ENCODE measurements at places on chromosomes 1 and 21.

GRCh38 chr1:6137758-6138157 lies 42.4 kb downstream of the CHD5 start:
- DNase-seq: no peak

GRCh38 chr1:244836135-244836521 lies 670 bp downstream of the COX20 start:
- DNase-seq: peak; percentile 37

DNA sequence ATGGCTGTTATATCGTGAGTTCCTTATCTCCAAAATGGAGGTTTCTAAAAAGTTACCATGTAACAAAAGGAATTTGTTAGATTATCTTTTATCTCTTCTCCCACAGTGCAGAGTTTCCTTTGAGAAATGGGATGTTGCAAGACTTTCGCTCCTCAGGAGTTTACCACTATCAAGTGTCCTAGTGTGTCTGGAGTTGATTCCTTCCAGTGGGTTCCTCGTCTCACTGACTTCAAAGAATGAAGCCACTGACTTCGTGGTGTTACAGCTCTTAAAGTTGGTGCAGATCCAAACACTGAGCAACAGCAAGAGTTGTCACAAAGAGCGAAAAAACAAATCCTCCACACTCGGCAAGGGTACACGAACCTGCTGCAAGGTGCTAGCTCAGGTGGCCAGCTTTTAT lies 37.0 kb downstream of the SPAG17 start:
- DNase-seq: peak; percentile 63

DNA sequence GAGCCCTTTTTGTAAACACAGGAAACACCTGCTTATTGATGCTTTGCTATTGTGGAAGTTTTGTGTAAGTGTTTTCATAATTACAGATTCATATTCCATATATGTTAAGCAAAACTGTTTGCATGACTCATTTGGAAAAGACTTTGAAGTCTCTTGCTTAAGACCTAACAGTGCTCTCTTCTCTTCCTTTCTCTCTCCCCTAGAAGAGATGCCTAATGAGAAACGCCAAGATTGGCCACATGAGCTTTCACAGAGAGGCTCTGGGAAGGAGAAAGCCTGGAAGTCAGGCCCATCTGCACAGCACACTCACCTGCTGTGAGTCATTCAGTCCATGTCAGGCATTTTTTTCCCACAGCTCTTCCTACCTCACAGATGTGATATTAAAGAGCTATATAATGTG lies 101.6 kb upstream of the PALMD start:
- DNase-seq: no peak

- DNase-seq: no peak
Measured at GRCh38 chr1:198423673-198424072, 116.8 kb downstream of the ATP6V1G3 start.

DNA sequence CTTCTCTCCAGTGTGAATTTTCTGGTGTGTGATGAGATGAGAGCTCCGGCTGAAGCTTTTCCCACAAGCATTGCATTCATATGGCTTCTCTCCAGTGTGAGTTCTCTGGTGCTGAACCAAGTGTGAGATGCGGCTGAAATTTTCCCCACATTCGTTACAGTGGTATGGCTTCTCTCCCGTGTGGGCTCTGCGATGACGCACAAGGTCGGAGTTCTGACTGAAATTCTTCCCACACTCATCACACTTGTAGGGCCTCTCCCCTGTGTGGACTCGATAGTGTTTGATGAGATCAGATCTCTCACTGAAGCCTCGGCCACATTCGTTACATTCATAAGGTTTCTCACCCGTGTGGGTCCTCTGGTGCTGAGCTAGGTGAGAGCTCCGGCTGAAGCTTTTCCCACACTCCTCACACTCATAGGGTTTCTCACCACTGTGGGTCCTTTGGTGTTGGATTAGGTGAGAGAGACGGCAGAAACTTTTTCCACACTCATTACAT lies 7.4 kb downstream of the ZNF436 start:
- DNase-seq: no peak

GRCh38 chr1:54480525-54480848 lies 67.5 kb upstream of the ACOT11 start:
- DNase-seq: peak; percentile 61

- no peak for DNase-seq
Measured at GRCh38 chr1:233246965-233247364, 48.6 kb downstream of the PCNX2 start.

GRCh38 chr21:44475266-44475845 lies 20.0 kb downstream of the LRRC3 start:
- no peak for DNase-seq

DNA sequence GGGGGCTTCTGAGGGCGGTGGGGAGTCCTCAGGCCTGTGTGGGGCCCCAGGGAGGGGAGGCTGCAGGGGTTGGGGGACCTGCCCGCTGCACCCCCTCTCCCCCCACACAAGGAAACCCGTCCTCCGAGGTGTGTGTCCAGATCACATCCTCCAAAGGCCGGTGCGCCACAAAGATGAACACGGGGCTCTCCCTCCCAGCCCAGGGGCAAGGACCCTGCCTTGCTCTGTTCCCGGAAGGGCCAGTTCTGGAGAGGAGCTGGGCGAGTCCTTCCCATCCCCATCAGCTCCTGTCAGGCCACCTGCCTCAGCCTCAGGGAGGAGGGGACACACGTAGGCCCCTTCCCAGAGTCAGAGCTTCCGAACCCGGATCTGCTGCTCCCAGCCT lies 2.5 kb upstream of the TTLL10 start:
- DNase-seq: no peak

- DNase-seq: no peak
Measured at GRCh38 chr1:43123031-43123430, 49.1 kb downstream of the EBNA1BP2 start.

GRCh38 chr1:20981915-20982314 lies 194.8 kb downstream of the EIF4G3 start:
- DNase-seq: no peak

DNA sequence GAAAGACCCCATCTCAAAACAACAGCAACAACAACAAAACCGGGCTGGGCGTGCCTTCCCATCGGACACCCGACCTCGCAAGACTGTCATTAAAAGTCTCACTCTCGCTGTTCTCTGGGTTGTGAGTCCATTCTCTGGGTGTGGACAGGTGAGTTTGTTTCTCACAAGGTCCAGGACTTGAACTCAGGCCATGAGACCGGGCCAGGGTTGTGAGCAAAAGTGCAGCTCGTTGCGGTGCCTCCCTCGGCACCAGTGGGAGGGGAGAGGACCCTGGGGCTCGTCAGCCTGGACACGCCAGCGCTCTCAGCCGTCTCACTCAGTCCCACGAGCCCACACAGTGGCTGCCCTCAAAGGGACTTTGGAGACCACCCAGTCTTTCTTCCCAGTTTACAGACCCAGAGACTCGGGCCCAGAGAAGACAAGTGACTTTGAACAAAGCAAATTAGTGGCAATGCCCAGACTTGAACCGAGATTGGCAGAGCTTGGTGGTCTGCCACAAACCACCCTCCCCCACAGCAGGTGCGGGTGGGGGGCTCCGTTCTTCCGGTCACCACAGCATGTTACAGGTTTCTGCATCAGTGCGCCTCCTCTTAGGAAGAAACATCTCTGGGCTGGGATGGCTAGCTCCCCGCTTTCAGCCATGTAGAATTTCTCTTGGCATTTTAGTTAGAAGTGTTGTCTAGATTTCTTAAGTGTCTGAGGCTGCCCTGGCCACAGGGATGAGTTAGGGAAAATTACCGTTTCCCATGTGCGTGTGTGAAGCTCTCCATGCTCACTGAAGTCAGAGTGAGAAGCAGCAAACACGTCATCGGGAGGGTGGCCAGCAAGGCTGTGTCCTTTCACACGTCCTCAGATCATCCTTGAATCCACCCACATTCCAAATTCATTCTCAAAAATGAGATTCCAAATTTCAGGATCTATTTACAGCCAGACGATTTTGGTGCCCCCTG lies 28.3 kb downstream of the LRRC3 start:
- no peak for DNase-seq

- no peak for DNase-seq
Measured at GRCh38 chr1:18516473-18516872, 35.7 kb downstream of the KLHDC7A start.

GRCh38 chr21:25370311-25370744 lies 237.0 kb downstream of the MRPL39 start:
- DNase-seq: no peak

- no peak for DNase-seq
Measured at GRCh38 chr1:2516124-2516523, 10.3 kb downstream of the PANK4 start.

- no peak for DNase-seq
Measured at GRCh38 chr1:2501041-2501819, 25.1 kb downstream of the PLCH2 start.

GRCh38 chr1:119742202-119742601 lies 26.5 kb downstream of the HMGCS2 start:
- no peak for DNase-seq

DNA sequence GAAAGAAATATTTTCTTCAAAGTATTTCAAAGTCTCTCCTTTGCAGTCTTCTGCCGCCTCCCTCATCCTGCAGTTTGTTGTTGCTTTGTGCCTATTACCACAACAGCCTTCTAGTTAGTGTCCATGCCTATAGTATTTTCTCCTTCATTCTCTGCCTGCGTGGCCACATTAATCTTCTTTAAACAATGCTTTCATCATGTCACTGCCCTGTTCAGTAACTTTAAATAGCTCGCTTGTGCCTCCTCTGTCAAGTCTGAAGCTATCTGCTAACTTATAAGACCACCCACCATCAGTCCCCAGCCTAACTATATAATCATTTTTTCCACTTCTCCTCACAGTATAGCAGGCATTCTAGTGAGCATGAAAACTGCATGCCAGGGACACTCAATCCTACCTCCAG lies 290.3 kb downstream of the PDE4B start:
- DNase-seq: no peak

DNA sequence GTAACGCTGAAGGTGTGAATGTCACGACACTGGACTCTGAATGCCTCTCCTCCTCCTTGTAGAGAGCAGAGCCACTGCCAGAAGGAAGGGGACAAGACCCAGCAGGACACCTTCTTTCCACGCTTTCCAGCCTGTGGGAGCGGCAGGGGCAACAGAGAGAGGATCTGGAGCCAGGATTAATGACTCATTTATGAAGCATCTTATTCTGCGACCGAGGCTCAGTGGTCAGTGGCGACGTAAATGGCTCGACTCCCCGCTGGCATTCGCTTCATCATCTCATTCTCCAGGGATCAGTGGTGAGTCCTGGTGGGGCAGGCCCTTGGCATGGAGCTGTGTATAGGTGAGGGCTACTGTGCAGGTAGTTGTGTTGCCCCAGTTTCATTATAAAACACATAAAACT lies 4.6 kb downstream of the SLC37A1 start:
- DNase-seq: no peak

DNA sequence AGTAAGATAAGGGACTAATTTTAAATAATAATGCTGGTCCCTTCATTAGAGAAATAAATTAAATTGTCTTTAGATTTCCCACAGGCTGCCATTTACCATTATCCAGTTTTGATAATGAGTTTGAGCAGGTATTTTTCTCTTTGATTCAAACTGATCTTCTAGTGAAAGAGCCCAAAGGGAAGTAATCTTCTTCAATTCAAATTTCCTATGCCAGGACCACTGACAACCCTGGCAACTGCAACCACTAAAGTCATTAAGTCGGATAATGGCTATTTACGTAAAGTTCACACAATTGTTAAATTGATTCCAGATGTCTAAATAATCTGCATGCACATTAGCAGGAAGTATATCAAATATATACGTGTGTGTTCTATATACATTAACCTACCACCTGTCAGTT lies 399.3 kb downstream of the PTPRC start:
- DNase-seq: no peak

DNA sequence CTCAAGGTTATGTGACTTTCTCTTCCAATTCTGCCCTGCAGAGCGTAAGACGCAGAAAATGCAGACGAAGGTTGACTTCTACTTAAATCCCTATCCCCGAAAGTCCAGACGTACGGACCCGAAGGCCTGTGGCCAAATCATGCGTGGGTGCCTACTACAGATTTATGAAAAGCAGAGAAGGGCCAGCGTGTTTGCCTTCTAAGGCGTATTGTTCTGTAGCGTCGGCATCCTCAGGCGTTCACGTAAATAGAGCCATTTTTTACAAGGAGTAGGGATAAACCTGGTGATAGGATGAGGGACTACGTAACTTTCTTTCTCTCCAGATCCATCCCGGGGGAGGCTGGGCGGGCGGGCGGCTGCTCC lies 222 bp upstream of the GIPC2 start:
- DNase-seq: peak; percentile 33

- DNase-seq: no peak
Measured at GRCh38 chr1:24639094-24639493, 4.0 kb upstream of the SRRM1 start.

GRCh38 chr1:167705250-167705649 lies 16.5 kb upstream of the MPZL1 start:
- no peak for DNase-seq

- no peak for DNase-seq
Measured at GRCh38 chr1:246364415-246364941, 142.6 kb downstream of the SMYD3 start.

GRCh38 chr1:1100296-1100695 lies 15.6 kb downstream of the C1orf159 start:
- peak; percentile 8 for DNase-seq

DNA sequence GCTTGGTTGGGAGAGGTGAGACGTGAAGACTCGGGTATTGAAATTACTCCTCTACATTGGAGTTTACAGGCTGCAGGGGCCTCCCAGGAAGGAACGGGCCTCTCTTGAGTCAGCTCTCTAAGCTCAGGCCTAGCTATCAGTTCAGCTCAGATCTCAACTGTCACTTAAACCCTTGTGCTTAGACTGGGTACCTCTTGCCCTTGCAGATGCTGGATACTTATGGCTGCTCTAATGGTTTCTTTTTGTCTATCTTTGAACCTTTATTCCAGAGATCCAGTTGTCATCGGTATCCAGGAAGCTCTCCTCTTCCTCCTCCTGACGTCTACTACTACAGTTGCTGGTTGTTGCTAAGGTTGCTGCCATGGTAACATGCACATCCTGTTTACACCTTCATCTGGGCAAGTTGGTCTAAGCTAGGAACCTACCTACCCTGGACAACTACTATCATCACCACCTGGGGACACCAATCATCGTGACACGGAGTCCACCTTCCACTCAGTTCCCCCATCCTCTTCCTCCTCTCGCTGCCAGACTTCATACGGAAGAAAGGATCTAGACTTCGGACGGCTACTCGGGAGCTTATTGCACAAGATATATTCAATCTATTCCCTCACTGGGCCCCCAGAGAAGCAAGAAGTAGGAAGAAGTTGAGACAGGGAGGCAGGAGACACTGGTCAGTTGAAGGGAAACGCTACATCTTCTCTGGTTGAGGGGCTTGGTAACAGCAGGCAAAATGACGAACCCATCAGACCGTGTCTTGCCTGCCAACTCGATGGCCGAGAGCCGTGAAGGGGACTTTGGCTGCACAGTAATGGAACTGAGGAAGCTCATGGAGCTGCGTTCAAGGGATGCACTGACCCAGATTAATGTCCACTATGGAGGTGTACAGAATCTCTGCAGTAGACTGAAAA lies 56.1 kb downstream of the ATP2B4 start:
- DNase-seq: peak; percentile 36

GRCh38 chr1:109653306-109653705 lies 2.6 kb upstream of the GSTM4 start:
- DNase-seq: no peak

DNA sequence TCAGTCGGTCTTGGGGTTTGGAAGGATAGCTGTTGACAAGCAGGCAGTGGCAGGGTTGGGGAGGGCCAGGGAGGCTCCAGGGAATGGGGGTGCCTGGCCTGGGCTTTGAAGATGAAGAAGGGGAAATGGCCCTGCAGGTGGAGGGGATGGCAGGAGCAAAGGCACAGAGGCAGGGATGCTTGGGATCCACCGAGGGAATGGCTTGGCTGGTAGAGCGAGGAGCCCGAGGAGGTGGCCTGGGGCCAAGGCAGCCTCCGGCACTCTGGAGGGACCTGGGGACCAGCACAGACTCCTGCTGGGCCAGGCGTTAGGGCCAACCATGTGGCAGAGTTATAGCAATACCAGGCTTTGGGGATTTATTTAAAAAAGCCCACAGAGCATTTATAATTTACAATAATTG lies 62.9 kb upstream of the EDN2 start:
- no peak for DNase-seq
